ENCODE measurements at places on chromosomes 12 and 14. TPM values are rescaled to one million over a fixed set of nuclear protein-coding genes. Genes with fewer than 3 reads are reported as not detected.

DNA sequence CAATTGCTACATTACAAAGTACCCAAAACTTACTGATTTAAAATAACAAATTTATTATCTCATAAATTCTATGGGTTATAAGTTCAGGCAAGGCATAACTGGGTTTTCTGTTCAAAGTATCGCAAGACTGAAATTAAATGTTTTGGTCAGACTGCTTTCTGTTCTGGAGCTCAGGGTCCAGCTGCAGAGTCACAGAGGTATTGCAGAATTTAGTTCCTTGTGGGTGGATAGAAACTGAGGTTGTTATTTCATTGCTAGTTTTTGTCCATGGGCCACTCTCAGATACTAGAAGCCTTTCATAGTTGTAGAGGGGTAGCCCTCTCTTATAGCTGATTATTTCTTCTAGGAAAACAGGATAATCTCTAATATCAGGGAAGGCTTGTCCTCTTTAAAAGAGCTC lies 467.9 kb downstream of the TRHDE start:
- no peaks in the 10 kb centered on the region for H3K36me3 ChIP-seq
- H3K27ac ChIP-seq = no peak overlapping the region
- H3K4me3 ChIP-seq = no peak overlapping the region
- no peak for DNase-seq
- H3K4me1 ChIP-seq = no peaks in the 10 kb centered on the region
- H3K27me3 ChIP-seq = no peaks in the 10 kb centered on the region

- H3K27ac ChIP-seq = no peak overlapping the region
- no peak for DNase-seq
- peaks cover 3% of the 10 kb centered on the region for H3K27me3 ChIP-seq
Observed at GRCh38 chr12:125053821-125054220, 11.4 kb upstream of the AACS start.

DNA sequence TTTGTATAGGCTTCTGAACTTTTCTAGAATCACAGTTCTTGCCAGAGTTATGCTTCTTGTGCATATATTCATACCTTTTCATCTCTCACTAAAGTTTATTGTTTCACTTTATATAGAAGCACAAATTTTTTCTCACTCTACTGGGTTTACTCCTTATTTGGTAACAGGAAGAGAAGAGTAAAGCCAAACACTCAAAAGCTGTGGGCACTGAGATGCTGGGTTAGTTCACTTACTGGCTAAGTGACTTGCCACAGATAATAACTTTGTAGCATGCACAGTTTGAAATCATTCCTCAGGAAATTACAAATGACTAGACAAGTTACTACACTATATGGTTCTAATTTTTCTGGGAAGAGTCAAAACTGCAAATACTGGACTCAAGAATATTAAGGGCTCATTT lies 7.8 kb downstream of the HIGD1C start:
- no peak overlapping the region for H3K27ac ChIP-seq
- peaks cover 7% of the 10 kb centered on the region for H3K4me1 ChIP-seq
- no peak overlapping the region for H3K4me3 ChIP-seq
- DNase-seq = no peak
- no peaks in the 10 kb centered on the region for H3K36me3 ChIP-seq

- no peak overlapping the region for H3K27ac ChIP-seq
- peaks cover 34% of the 10 kb centered on the region for H3K4me1 ChIP-seq
- peak; percentile 48 for DNase-seq
- H3K27me3 ChIP-seq = peaks cover 2% of the 10 kb centered on the region
Observed at GRCh38 chr14:24605435-24606190, 3.9 kb downstream of the GZMH start.

DNA sequence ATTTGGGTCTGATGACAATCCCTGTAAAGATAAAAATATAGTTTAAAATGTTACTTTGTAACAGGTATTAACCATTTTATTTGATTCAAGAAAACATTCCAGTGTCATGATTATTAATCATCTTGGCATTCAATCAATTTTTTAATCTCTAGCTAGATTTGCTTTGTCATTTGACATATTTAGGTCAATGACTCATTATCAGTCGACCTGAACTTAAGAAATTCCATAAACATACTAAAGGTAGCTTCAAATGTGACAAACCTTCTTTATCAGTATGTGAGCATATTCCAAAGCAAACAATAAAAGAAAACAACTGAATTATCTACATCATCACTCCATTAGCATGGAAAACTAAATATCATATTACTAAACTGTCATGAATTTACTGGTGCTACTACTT lies 50.8 kb upstream of the CDKL1 start:
- H3K27ac ChIP-seq = no peak overlapping the region
- H3K36me3 ChIP-seq = peaks cover 63% of the 10 kb centered on the region
- H3K4me1 ChIP-seq = no peaks in the 10 kb centered on the region

- DNase-seq = no peak
- no peaks in the 10 kb centered on the region for H3K4me1 ChIP-seq
- no peaks in the 10 kb centered on the region for H3K36me3 ChIP-seq
- no peak overlapping the region for H3K27ac ChIP-seq
Observed at GRCh38 chr12:3292677-3293412, 198.2 kb upstream of the PRMT8 start.

Gene KSR2
- not detected for total RNA-seq

Gene BDKRB2
- total RNA-seq = not detected

Gene B4GALNT1
- 0.51 TPM for total RNA-seq

Gene GOLGA3
- 51.3 TPM for total RNA-seq

Measured in activated B cell treated with CpG ODN at 0.5 μM for 24 hours (primary cell).